NCI-H2081 treated with DMSO at 0.1 percent for 48 hours (cell line): ENCODE measurements at places on chromosomes 1 and 21.

- no peak for DNase-seq
These were observed 16.1 kb downstream of the CD101 start for GRCh38 chr1:117017648-117018047.

- no peak for DNase-seq
These were observed 20.4 kb upstream of the LAMC1 start for GRCh38 chr1:183002797-183003196.

DNA sequence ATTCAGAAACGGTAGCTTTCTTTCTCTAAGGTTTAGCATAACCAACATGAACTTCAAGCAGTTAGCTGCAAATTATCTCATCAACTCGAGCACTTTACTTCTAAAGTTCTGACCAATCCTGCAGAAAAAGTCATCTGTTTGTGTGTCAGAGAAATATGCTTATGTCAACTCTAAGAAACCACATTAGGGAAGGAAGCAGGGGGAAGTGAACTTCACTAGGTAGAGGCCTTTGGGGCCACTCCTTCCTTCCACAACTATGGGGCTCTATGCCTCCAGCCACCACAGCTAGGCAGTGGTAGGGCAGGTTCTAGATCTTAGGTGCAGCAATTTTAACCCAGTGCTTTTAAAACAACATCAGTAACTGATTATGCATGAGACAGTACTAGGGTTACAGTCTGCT, 375.9 kb downstream of the DSCAM start:
- DNase-seq: no peak

DNA sequence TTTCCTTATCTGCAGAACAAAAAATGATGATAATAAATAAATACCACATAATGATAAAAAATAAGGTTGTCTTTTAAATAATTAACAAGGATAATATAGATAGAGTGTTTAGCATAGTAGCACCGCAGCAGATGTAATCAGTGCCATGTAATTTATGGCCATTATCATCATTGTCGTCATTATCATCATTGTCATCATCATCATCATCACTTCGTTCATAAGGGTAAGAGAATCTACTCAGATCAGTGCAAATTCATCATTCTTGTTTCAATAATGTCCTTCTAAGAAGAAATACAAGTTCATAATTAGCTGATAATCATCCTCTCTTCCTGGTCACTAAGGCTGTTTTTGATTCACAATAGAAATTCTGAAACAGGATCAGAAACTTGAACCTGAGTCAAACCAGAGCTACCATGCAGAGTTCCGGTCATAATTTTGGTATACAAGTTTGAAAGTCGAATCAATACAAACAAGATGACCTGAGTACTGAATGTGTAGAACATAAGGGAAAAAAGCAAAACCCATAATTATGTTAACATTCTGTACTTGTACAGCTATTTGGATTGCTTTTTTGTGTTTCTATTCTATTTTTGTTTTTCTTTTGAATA, 172.0 kb downstream of the LRRC40 start:
- DNase-seq: no peak

DNA sequence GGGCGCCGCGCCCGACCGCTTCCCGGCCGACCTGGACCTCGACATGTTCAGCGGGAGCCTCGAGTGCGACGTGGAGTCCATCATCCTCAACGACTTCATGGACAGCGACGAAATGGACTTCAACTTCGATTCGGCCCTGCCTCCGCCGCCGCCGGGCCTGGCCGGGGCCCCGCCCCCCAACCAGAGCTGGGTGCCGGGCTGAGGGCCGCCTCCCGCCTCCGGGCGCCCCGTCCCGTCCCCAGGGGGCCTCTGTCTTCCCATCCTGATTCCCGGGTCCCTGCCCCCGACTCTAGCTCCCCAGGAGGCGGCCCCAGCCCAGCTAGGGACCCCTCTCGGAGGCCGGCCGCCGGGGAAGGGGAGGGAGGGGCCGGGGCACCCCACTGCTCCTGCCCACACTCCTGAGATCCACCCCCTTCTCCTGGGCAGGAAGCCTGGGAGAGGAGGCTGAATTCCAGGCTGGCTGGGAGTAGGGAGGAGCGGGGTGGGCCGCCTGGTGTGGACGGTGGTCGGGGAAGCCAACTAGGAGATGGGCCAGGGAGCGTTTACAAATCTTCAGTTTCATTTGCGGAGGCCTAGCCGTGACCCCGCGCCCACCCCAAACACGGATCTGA, 21.4 kb downstream of the FOXO6 start:
- no peak for DNase-seq

DNA sequence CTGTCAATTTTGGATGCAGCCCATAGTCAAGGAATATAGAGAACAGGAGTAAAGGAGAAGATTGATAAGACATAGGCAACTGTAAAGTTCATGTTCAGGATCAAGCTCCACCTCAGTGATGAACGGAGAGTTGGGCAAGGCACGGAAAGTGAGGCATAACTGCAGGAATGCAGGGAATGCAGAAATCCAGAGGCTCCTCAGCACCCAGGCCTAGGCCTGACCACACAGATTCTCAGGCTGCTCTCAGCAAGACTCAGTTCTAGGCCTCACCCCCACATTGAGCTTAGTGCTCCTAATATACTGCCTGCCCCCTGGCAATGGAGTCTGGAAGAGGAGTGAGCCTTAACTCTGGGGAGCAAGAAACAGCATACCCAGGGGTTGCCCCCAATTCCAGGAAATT, 36.3 kb upstream of the S1PR1 start:
- DNase-seq: no peak

- no peak for DNase-seq
These were observed 3.2 kb upstream of the LHX8 start for GRCh38 chr1:75130865-75131564.

- peak; percentile 65 for DNase-seq
These were observed 210.2 kb upstream of the DMRTA2 start for GRCh38 chr1:50633465-50633864.

GRCh38 chr1:33307494-33307864, 13.4 kb downstream of the A3GALT2 start:
- DNase-seq: no peak

DNA sequence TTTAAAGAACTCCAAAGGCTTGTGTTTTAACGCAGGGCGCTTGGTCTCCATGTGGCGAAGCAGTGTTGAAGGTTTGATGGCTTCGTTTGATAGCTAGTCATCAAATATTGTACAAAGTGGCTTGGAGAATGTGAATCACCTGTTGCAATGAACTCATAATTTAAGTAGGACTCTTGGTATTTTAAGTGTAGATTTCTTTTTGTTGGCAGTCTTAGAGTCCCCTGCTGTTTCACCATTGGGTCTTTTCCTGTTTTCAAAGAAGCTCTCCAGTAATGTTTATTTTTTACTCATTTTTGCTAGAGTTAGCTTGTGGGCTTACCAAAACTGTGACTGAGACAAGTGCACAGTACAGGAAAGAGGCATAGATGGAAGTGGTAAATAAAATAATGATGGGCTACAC, 26.2 kb downstream of the RASAL2 start:
- no peak for DNase-seq

- no peak for DNase-seq
These were observed 140.7 kb downstream of the SLC45A1 start for GRCh38 chr1:8458607-8459006.

- peak; percentile 27 for DNase-seq
These were observed 67.3 kb upstream of the AKT3 start for GRCh38 chr1:243917177-243917862.

DNA sequence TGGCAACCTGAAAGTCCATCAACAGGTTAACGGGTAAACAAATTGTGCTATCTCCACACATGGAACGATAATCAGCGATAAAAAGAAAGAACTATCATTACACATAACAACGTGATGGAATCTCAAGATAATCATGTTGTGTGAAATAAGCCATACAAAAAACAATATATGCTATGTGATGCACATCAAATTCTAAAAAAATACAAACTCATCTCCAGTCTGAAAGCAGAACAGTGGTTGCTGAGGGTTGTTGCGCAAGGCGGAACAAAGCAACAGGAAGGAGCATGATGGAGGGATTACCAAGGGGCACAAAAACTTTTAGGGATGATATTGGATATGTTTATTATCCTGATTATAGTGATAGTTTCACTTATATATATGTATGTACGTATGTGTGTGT, 324.8 kb downstream of the VAV3 start:
- DNase-seq: no peak

- no peak for DNase-seq
These were observed 23.0 kb upstream of the ZBTB40 start for GRCh38 chr1:22428672-22429071.

GRCh38 chr1:158838660-158839059, 7.5 kb downstream of the MNDA start:
- no peak for DNase-seq

DNA sequence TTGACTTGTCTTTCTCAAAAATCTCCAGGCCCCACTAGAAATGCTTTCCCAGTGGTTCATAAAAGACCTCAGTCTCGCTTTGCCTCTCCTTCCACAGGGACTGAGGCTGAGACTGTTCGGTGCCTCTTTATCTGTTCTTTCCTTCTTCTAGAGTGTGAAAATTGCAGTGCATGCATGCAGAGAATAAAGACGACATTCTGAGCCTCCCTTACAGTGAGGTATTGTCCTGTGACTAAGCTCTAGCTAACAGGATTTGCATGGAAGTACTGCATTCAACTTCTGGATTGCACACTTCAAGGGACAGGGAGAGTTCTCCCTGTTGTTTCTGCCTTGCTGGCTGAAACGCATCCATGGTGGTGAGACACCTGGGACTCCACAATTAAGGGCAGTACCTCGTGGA, 69.1 kb downstream of the COLGALT2 start:
- no peak for DNase-seq

DNA sequence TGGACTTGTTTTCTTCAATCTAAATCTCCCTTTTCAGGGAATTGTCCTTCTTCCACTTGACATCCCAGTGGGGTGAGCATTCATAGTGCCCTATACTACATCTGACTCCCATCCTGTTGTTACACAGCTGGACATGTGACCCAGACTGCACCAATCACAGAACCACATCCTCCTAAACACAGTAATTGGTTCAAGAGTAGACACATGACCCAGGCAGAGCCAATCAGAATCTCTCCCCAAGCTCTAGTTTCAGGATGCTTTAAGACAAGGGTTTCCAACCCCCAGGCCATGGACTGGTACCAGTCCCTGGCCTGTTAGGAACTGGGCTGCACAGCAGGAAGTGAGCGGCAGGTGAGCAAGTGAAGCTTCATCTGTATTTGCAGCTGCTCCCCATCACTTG, 5.6 kb upstream of the DDOST start:
- DNase-seq: no peak

DNA sequence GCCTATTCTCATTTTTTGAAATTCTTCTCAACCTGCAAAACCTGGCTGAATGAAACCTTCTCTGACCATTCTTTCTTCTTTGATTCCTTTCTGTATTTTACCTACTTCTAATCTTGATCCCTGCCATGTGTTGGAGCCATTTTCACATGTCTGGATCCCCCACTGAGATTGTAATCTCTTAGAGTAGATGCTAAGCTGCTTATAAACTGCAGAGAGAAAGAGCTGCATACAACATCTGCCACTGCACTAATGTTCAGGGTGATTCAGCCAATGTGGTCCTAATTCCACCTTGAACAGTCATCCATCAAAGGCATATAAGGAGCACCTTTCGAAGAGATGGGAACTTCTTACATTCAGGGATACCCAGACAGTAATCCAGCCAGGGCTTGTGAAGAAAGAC, 16.2 kb upstream of the DAB1 start:
- DNase-seq: no peak

- DNase-seq: no peak
These were observed 174.0 kb upstream of the ATP1B1 start for GRCh38 chr1:168932539-168932938.

- no peak for DNase-seq
These were observed 5.2 kb downstream of the AGO1 start for GRCh38 chr1:35888255-35888654.

GRCh38 chr1:151061704-151062103, 1.5 kb downstream of the MLLT11 start:
- DNase-seq: no peak

GRCh38 chr1:10143961-10144485, 66.3 kb upstream of the KIF1B start:
- no peak for DNase-seq

GRCh38 chr1:58090640-58091039, 455.9 kb downstream of the OMA1 start:
- DNase-seq: no peak

- no peak for DNase-seq
These were observed 299.3 kb downstream of the TBX15 start for GRCh38 chr1:118688891-118689290.

- DNase-seq: no peak
These were observed 5.1 kb downstream of the SPSB1 start for GRCh38 chr1:9297831-9298230.

- no peak for DNase-seq
These were observed 261.6 kb downstream of the TPR start for GRCh38 chr1:186113461-186113860.

GRCh38 chr1:231395076-231395997, 26.8 kb downstream of the EGLN1 start:
- DNase-seq: no peak

- no peak for DNase-seq
These were observed 10.9 kb downstream of the YARS1 start for GRCh38 chr1:32806290-32806689.

- no peak for DNase-seq
These were observed 476.3 kb upstream of the RUNX1 start for GRCh38 chr21:35525443-35525842.

DNA sequence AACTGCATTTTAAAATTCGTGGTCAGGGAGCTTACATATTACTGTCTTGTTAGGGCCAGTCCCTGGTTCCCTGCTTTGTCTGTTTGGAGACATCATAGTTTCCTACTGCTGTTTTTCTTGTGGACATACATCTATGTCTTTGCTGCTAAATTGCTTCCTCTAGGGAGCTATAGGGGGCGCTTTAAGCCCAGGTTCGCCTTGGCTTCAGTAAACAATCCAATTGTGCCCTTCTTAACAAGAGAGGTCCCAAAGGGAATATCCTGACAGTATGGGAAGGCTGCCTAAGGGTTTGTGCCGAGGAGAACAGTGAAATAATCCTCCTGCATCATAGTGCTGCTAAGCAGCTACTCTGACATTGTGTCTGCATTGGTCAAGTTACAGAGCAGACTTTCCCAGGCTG, 112.5 kb downstream of the USH2A start:
- DNase-seq: peak; percentile 57
